Endothelial cell (in vitro differentiated cells): ENCODE measurements at places on chromosomes 13 and 19. TPM values are rescaled to one million over a fixed set of nuclear protein-coding genes. Genes with fewer than 3 reads are reported as not detected.

DNA sequence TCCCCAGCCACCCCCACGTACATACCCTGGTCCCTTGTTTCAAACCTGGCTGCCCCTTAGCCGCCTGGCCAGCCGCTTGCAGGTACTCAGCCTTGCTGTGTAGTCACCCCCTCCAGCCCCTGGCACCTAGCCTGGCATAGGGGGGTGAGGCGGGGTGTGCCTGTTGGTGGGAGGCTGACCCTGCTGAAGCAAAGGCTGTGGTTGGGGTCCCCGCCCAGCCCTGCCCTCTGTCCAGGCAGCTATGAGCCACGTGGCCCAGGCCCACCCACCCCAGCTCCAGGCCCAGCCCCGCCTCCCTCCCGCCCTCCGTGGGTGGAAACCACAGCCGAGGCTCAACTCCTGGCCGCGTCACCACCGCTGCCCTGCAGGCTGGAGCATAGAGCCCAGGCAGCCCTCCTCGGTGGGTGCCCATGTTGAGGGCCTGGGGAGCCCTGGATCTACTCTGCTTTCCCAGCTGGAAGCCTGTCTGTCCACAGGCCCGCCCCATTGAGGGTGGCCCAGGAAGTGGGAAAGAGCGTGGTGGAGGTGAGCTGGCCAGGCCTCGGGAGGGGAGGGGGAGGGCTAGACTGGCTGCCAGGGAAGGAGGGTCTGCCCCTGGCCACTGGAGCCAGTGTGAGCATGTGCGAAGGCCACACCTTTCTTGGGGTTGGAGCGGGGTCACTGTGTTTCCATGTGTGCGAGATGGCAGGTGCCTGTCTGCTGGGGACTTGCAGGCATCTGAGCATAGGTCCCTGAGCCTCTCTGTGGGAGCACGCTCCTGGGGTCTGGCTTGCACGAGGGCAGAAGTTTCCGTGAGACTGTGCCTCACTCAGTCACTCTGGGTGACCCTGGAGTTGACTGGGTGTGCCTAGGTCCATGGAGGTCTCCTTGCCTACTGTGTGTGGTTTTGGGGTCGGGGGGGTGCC is 31.0 kb downstream of the PAK4 start:
- H3K36me3 ChIP-seq: peaks cover 11% of the 10 kb centered on the region
- no peak overlapping the region for H3K4me3 ChIP-seq
- peaks cover 40% of the 10 kb centered on the region for H3K4me1 ChIP-seq

- H3K4me1 ChIP-seq: no peaks in the 10 kb centered on the region
- no peak for DNase-seq
- no peak overlapping the region for H3K27ac ChIP-seq
- H3K4me3 ChIP-seq: no peak overlapping the region
Observed at GRCh38 chr19:7301525-7301924, 7.3 kb upstream of the INSR start.

DNA sequence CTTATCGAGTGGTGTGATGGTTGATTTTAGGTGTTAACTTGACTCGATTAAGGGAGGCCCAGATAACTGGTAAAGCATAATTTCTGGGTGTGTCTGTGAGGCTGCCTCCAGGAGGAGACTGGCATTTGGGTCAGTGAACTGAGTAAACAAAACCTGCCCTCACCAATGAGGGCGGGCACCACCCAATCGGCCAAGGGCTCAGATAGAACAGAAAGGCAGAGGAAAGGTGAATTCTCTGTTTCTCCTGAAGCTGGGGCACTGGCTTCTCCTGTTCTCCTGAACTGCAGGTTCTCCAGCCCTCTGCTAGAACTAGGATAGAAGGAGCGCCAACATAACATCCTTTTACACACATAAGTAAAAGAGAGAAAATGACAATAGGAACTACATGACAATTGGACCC is 35.1 kb downstream of the ESD start:
- peaks cover 5% of the 10 kb centered on the region for H3K4me1 ChIP-seq
- peaks cover 4% of the 10 kb centered on the region for H3K27me3 ChIP-seq
- DNase-seq: no peak
- H3K27ac ChIP-seq: no peak overlapping the region

DNA sequence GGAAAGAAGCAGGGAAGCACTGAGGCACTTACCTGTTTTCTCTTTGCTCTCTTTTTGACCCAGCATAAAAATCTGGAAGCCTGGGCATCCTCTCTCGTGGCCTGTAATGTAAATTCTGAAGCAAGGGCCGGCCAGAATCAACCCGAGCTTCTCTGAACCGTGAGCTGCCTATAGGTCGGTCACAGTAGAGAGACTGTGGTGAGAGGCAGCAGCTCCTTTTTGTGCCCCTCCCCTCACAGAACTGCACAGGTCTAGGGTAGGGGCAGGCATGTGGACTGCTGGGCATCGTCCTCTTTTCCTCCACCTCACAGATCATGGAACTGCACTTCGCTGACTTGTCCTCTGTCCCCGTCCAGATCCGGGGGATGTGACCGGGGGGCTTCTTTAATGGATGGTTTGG is 12.5 kb downstream of the FAM124A start:
- no peak overlapping the region for H3K4me3 ChIP-seq
- H3K27me3 ChIP-seq: no peaks in the 10 kb centered on the region
- H3K36me3 ChIP-seq: peaks cover 4% of the 10 kb centered on the region
- H3K27ac ChIP-seq: no peak overlapping the region
- H3K4me1 ChIP-seq: peaks cover 21% of the 10 kb centered on the region

DNA sequence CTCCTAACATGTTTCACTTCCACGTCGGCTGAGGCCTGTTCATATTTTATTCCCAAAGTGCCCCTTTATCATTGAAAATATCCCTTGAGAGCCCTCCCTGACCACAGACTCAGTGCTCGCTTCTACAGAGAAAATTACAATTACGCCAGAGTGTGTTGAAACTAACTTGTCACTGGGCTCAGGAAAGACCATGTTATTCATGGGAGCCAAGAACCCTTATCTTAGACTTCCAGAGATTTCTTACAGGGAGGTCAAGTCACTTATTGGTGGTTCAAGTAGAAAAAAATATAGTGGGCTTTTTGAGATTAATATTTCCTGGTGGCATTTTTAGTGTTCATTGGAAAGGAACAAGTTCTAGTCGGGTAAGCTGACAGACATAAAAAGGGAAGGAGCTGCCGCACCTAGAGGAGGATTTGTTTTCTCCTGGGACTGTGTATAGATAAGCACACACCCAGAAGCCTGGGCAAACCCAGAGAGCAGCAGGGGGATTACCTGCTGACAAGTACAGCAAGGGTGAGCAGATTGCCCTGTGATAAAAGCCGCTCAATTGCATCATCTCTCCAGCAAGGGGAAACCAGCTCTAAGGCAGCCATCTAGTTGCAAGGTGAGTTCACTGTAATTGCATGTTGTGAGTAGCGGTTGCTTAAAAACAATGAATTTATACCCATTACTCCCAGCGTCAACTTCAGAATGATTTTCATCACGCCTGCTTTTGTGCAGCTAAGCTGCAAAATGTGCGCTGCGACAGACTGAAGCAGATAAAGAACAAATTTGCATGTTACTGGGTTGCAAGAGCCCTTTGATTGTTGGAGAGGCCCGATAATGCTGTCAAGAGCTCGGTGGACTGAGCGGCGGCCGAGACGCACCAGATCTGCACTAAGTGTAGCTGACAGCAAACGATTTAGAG is 46.2 kb downstream of the DCT start:
- no peaks in the 10 kb centered on the region for H3K27me3 ChIP-seq
- H3K4me3 ChIP-seq: no peak overlapping the region
- H3K4me1 ChIP-seq: peaks cover 5% of the 10 kb centered on the region
- H3K27ac ChIP-seq: no peak overlapping the region
- H3K36me3 ChIP-seq: no peaks in the 10 kb centered on the region

GRCh38 chr19:7607874-7608560 is 12.4 kb downstream of the CAMSAP3 start:
- peaks cover 7% of the 10 kb centered on the region for H3K36me3 ChIP-seq
- H3K4me3 ChIP-seq: no peak overlapping the region
- peaks cover 10% of the 10 kb centered on the region for H3K27me3 ChIP-seq
- no peak for DNase-seq
- no peak overlapping the region for H3K27ac ChIP-seq

GRCh38 chr13:50843257-50844083 is at the start of gene DLEU7:
Gene DLEU7 (minus strand): TSS chr13:50843692. CDS start chr13:50843646, 46 bp downstream.
- peaks cover 4% of the 10 kb centered on the region for H3K36me3 ChIP-seq
- H3K4me3 ChIP-seq: peak within 1 kb of the TSS; percentile 88
- H3K27ac ChIP-seq: no peak within 1 kb of the TSS
- H3K4me1 ChIP-seq: peaks cover 8% of the 10 kb centered on the region
- peaks cover 9% of the 10 kb centered on the region for H3K27me3 ChIP-seq

DNA sequence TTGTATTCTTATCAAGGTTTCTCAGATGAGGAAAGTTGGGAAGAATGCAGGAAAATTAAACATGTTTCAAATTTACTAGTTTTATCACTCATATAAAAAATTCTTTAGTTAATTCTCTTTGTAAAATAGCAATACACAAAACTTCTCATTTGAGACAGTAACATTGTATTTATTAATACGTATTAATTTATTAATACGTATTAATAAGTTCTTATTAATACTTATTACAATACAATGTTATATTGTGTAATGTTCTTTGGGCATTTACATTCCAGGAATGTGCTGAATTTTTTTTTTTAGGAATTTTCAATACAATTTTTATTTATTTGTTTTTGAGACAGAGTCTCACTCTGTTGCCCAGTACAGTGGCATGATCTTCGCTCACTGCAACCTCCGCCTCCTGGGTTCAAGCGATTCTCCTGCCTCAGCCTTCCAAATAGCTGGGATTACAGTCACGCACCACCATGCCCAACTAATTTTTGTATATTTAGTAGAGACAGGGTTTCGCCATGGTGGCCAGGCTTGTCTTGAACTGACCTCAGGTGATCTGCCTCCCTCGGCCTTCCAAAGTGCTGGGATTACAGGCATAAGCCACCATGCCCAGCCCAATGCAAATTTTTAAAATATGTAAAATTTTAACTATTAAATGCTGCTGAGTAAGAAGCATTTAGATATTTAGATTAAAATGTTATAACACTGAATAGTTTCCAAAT is 31.6 kb downstream of the MBNL2 start:
- H3K27me3 ChIP-seq: peaks cover 10% of the 10 kb centered on the region
- H3K27ac ChIP-seq: no peak overlapping the region
- H3K36me3 ChIP-seq: peaks cover 19% of the 10 kb centered on the region
- no peak for DNase-seq
- H3K4me1 ChIP-seq: peaks cover 52% of the 10 kb centered on the region
- no peak overlapping the region for H3K4me3 ChIP-seq

DNA sequence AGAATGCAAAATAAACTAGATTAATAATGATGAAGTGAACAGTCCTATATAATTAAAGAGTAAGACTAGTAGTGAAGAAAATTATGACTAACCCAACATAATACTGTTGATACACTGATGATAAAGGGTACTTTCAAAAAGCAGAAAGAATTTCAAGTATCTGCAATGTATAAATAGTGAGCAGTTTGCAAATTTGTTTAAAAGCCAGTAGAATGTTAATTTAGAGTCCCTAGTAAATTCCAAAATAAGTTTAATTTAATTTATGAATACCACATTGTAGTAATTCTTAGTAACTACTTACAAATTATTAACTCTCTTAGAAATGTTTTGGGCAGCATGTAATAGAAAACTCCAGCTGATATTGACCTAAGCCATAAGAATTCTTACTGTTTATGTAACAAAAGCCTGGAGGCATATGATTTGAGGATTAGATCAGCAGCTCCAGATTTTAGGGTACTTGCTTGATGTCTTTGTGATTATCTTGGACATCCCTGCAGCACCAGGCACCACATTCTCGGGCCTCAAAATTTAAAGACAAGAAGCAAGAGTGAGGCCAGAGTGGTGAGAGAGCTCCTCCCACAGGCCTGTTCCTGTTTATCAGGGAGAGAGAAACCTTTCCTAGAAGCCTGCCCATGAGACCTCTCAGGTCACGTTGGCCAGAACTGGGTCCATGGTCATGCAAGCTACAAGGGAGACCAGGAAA is 67.6 kb upstream of the TDRD3 start:
- H3K4me1 ChIP-seq: peaks cover 16% of the 10 kb centered on the region
- H3K27ac ChIP-seq: no peak overlapping the region
- H3K4me3 ChIP-seq: no peak overlapping the region
- H3K36me3 ChIP-seq: no peaks in the 10 kb centered on the region
- no peaks in the 10 kb centered on the region for H3K27me3 ChIP-seq

DNA sequence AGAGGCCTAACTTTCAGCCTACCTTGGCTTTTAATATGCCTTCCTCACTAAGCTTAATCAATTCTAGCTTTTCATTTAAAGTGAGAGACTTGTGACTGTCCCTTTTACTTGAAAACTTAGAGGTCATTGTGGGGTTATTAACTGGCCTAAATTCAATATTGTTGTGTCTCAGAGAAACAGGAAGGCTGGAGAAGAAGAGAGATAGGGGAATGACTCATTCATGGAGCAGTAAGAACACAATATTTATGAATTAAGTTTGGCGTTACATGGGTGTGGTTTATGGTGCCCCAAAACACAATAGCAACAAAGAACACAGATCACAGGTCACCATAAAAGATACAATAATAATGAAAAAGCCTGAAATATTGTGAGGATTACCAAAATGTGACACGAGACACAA is 612.1 kb downstream of the TBC1D4 start:
- no peaks in the 10 kb centered on the region for H3K27me3 ChIP-seq
- H3K4me3 ChIP-seq: no peak overlapping the region

- H3K27me3 ChIP-seq: no peaks in the 10 kb centered on the region
- no peak overlapping the region for H3K4me3 ChIP-seq
- H3K36me3 ChIP-seq: peaks cover 4% of the 10 kb centered on the region
- peaks cover 11% of the 10 kb centered on the region for H3K4me1 ChIP-seq
- no peak overlapping the region for H3K27ac ChIP-seq
- DNase-seq: no peak
Observed at GRCh38 chr13:73803997-73804396, 330.2 kb downstream of the KLF12 start.

GRCh38 chr19:35787227-35787799 is 11.9 kb downstream of the ARHGAP33 start:
- peaks cover 4% of the 10 kb centered on the region for H3K4me1 ChIP-seq
- H3K27ac ChIP-seq: no peak overlapping the region
- H3K36me3 ChIP-seq: peaks cover 7% of the 10 kb centered on the region
- peaks cover 13% of the 10 kb centered on the region for H3K27me3 ChIP-seq

DNA sequence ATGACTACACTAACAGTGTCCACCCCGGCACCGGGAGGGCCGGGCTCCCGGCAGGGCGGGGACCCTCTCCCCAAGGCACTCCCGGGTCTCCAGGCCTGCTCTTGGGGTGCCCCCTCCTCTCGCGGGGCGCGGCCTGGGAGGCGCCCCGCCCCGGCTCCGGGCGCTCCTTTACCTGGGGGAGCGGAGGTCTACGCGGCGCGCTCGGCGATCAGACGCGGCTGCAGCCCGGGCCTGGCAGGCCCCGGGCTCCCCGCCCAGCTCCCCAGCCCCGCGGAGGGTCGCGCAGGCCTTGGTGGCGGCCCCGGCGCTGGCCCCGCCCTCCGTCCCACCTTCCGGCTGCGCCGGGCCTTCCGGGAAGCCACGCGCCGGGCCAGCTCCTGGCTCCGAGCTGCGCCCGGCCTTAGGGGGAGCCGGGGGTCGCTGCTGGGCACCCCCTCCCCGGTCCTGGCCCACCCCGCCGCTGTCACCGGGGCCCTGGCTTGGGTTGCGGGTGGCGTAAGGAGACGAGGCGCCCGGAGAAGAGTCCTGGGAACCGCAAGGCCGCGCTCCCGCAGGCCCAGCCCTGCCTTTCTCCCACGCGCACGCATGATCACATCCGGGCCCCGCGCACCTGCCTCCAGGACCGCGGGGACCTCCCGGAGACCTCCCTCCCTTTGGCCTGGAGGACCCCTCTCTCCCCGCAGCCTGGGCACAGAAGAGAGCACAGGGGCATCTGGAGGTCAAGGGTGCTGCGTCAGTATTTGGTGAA is at the start of gene C19orf12:
Gene C19orf12, minus strand, starts transcription at position 309 of the 748 bp plus-strand sequence. CDS start 6,848 bp downstream, outside the sequence.
- no peaks in the 10 kb centered on the region for H3K36me3 ChIP-seq
- peak within 1 kb of the TSS; percentile 85 for H3K4me3 ChIP-seq
- H3K4me1 ChIP-seq: peaks cover 18% of the 10 kb centered on the region
- H3K27me3 ChIP-seq: peaks cover 8% of the 10 kb centered on the region
- DNase-seq: peak; percentile 57
- H3K27ac ChIP-seq: peak within 1 kb of the TSS; percentile 24

The FSD1 gene
- 19.0 TPM for total RNA-seq

The N4BP2L1 gene
- 4.2 TPM for total RNA-seq

The LIM2 gene
- total RNA-seq: not detected

The LILRA6 gene
- total RNA-seq: not detected

The VSIG10L gene
- total RNA-seq: 5.9 TPM

The GNG7 gene
- total RNA-seq: 7.7 TPM

The HNRNPA1L2 gene
- 40.4 TPM for total RNA-seq

The BCAM gene
- 6.9 TPM for total RNA-seq
